Natural killer cell (primary cell): ENCODE measurements at places on chromosomes 11 and 22.
A peak's percentile ranks its signal among the peaks of the same experiment; 100 is the strongest.

DNA sequence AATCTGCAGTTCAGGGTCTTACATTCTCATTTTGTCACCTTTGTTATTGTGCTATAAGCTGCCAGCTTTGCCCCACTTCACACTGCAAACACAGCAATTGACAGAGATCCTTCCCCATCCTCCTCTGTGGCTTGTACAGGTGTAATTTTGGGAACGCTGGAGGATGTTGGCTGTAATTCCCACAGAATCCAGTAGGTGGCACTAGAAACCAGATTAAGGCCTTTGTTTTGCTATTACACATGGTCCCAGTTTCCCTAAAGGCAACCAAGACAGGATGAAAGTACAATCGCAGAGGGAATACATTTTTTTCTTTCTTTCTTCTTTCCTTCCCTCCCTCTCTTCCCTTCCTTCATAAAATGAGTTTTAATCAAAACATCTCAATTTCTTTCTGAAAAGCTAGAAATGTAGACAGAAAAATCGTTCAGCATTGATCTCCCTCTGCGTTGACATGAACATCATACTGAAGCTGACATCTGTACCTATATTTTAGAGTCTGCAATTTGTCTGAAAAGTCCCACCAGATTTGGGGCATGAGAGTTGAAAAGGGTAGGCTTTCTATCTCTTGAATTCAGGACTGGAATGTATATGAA is 21.3 kb upstream of the NELL1 start:
- H3K4me3 ChIP-seq = no peak overlapping the region
- H3K27ac ChIP-seq = no peak overlapping the region
- H3K4me1 ChIP-seq = no peaks in the 10 kb centered on the region

DNA sequence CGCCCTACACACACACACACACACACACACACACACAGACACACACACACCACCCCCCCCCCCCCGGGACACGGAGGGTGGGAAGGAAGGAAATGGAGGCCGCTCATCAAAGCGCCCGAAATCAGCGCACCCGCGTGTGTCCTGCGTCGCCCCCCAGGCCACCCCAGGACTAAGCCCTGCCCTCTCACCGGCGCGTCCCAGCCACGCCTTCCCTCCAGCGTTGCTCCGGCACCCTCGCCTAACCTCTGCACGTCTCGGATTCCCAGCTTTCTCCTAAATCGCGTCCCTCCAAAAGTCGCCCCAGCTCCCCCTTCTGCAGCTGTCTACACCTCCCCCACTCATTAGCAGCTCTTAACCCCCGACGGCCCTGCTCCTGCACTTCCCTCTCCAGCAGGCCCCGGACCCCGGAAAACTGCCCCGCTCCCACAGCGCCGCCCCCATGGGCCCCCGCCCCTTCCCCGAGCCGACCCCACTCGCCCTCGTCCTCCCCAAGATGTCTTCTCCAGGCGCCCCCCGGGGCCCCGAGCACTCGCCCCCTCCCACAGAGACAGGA is 557 bp downstream of the PACSIN2 start:
- H3K27me3 ChIP-seq = no peaks in the 10 kb centered on the region
- H3K27ac ChIP-seq = peak overlapping the region; percentile 47
- H3K4me1 ChIP-seq = peaks cover 19% of the 10 kb centered on the region
- no peaks in the 10 kb centered on the region for H3K36me3 ChIP-seq
- H3K4me3 ChIP-seq = peak overlapping the region; percentile 84
- DNase-seq = peak; percentile 67

DNA sequence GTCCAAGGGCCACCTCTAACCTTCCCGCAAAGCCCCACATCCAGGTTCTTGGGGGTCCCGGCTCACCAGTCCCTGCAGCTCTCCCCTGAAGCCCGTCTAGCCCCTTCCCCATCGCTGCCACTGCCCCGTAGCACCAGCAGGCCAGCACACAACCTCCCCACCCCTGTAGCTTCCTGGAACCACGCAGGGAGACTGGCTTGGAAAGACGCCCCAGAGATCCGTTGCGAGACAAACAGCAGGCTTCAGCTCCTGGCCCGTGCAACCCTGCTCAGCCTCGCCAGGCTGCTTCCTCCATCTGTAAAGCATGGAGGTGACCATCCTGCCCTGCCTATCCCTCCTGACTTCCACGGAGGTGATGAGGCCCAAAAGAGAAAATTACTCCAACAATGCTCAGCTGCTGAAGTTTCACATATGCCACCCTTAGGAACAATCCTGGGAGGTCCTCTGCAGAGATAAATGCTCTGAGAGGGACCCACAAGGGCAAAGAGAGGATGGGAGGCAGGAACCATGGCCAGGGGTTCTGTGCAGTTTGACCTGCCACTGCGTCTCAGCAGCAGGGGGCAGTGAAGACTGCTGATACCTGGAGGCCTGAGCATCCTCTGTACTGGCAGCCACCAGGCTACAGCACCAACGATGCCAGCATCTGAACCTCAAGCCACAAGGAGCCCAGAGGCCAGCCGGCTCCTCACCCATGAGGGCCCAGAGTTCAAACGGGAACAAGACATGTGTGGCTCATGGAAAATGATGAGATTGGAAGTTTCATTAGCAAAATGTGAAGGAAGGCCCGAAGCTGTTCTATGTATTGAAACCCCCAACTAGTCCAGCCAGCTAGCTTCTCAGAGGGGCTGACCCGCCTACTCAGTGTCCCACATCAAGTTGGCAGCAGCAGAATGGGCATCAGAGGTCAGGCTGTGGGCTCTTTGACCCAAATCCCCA is 16.1 kb downstream of the DGCR2 start:
- no peak overlapping the region for H3K4me3 ChIP-seq
- H3K36me3 ChIP-seq = no peaks in the 10 kb centered on the region
- no peak overlapping the region for H3K27ac ChIP-seq
- peaks cover 36% of the 10 kb centered on the region for H3K4me1 ChIP-seq

GRCh38 chr11:128718064-128718463 is 24.2 kb downstream of the FLI1 start:
- peak overlapping the region; percentile 81 for H3K27ac ChIP-seq
- H3K27me3 ChIP-seq = no peaks in the 10 kb centered on the region
- peaks cover 91% of the 10 kb centered on the region for H3K4me1 ChIP-seq
- H3K4me3 ChIP-seq = no peak overlapping the region
- DNase-seq = no peak
- H3K36me3 ChIP-seq = peaks cover 5% of the 10 kb centered on the region

- no peaks in the 10 kb centered on the region for H3K4me1 ChIP-seq
- no peaks in the 10 kb centered on the region for H3K27me3 ChIP-seq
- H3K36me3 ChIP-seq = peaks cover 11% of the 10 kb centered on the region
- DNase-seq = no peak
These were observed 8.2 kb upstream of the F2 start for GRCh38 chr11:46710821-46711269.

DNA sequence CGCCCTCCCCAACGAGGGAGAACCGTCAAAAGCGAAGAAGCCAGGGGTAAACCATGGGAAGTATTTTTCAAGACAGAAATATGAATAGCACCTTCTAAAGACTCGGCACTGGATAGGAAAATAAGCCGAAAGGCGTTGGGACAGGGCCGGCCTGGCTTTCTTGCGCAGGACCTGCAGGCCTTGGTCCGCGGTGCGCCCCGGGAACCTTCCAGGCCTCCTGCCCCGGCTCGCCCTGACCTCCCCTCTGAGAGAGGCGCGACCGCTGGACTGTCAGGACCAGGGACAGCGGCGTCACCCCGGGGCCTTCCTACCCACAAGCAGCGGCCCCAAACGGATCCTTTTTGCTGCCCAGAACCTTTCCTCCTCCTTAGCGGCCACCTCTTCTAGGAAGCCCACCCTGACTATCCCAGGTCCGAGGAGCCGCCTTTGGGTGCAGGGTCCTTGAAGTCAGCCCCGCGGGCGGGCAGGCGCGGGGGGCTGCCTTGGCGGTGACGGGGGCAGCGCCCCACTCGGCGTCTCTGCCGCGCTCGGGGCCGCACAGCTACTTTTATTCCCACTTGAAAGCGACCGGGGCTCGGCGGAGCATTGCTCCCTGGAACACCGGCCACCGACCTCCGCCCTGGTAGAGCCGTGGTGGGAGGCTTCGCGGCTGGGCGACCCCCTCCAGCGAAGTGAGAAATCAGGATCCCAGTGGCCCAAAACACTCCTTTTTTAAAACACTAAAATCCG is 650 bp upstream of the MAPK11 start:
- no peaks in the 10 kb centered on the region for H3K36me3 ChIP-seq
- peaks cover 33% of the 10 kb centered on the region for H3K4me1 ChIP-seq
- H3K4me3 ChIP-seq = peak overlapping the region; percentile 46
- peaks cover 6% of the 10 kb centered on the region for H3K27me3 ChIP-seq
- no peak overlapping the region for H3K27ac ChIP-seq

DNA sequence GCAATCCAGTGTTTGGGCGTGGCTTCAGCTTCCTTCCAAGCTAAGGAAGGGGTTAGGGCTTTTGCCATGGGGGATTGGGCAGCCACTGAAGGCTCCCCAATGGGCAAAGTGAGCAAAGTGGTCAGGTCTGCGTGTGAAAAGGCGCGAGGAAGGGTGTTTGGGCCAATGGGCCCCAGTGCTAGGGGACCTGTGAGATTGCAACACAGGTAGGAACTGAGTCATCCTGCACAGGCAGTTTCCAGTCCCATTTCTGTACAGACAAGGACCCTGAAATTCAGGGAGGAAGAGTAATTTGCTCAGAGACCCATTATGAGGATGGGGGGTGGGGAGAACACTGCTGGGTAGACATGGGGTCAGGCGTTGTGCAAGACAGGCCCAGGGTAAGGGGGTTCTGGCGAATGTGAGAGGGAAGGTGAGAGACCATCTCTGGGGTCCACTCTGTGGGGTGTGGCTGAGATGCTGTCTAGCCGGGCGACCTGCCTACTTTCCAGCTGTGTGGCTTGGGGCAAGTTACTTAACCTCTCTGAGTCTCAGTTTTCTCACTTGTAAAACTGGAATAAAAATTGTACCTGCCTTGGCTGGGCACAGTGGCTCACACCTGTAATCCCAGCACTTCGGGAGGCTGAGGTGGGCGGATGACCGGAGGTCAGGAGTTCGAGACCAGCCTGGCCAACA is 7.3 kb downstream of the CCDC88B start:
- peaks cover 45% of the 10 kb centered on the region for H3K36me3 ChIP-seq
- DNase-seq = no peak
- H3K27ac ChIP-seq = no peak overlapping the region
- peaks cover 12% of the 10 kb centered on the region for H3K4me1 ChIP-seq
- no peak overlapping the region for H3K4me3 ChIP-seq

DNA sequence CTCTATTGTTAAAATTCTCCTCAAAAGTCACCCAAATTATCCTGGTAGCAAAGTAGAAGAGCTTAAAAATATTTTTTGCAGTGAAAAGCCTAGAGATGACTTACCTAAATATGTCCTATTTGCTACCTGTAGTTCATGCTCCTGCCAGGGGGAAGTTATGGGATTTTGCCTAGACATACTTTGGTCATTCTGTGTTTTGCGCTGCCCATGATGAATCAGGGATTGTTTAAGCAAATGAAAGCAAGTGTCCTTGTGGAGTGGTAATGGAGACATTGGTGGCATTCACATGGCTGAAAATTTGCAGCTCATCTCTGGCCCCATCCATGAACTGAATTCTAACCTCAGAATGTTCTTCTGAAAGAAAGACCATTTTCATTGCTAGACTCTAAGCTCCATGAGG is 14.6 kb upstream of the SESN3 start:
- no peaks in the 10 kb centered on the region for H3K4me1 ChIP-seq
- H3K4me3 ChIP-seq = no peak overlapping the region
- no peak overlapping the region for H3K27ac ChIP-seq
- DNase-seq = no peak

DNA sequence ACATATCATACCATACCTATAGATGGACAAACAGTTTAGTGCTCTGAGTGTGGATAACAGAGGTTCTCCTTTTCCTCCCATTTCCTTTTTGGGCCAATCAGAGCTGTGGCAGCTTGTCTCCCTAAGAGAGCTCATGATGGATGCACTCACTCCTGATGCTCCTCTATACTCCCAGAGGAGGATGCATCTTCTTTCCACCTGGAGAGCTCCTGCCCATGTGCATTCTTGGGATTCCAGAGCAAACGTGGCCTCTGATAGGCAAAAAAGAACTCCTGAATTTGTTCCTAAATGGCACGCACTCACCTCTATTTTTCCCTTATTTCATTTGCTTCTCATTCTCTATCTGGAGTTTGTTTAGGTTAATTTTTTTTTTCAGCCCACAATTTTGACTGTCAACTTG is 2.9 kb downstream of the MRGPRX3 start:
- H3K36me3 ChIP-seq = no peaks in the 10 kb centered on the region
- H3K4me3 ChIP-seq = no peak overlapping the region

GRCh38 chr11:134779179-134779578 is 367.1 kb upstream of the B3GAT1 start:
- H3K4me1 ChIP-seq = no peaks in the 10 kb centered on the region
- peaks cover 7% of the 10 kb centered on the region for H3K27me3 ChIP-seq
